Activated CD4-positive, alpha-beta memory T cell treated with anti-CD3 and anti-CD28 coated beads, Interleukin-2, amount 10 ng/mL, durations not matched to agents 7 days and 5 days (primary cell): ENCODE measurements at places on chromosomes 5 and 9. TPM values are rescaled to one million over a fixed set of nuclear protein-coding genes. Genes with fewer than 3 reads are reported as not detected.

DNA sequence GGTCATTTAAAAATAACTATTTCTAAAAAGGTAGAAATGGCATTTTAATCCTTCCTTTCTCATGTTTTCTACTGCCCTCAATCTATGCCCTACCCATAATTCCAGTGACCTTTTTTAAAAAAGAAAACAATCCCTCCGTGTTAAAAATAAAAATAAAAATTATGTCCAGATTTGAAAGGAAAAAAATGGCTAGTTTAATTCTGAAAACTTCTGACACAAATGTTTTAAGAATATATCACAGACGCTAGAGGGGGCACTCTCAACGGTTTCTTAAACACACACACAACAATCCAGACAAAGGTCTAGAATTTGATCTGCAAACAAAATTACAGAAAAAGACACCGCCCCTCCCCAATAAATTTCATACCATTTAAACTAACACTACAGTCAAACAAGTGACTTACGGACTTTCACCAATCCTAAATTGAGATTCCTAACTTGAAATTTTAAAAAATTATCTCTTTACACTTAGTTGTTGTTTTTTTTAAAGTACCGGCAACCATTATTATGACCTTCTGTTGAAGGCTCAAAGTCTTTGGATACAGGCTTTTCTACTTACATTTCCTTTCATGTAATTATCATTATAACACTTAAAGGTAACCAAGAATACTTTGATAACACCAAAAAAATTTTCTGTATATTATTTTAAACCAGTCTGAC is 38.2 kb downstream of the CLINT1 start:
- H3K4me1 ChIP-seq: peaks cover 17% of the 10 kb centered on the region
- H3K4me3 ChIP-seq: no peak overlapping the region
- no peaks in the 10 kb centered on the region for H3K27me3 ChIP-seq
- peaks cover 19% of the 10 kb centered on the region for H3K36me3 ChIP-seq

DNA sequence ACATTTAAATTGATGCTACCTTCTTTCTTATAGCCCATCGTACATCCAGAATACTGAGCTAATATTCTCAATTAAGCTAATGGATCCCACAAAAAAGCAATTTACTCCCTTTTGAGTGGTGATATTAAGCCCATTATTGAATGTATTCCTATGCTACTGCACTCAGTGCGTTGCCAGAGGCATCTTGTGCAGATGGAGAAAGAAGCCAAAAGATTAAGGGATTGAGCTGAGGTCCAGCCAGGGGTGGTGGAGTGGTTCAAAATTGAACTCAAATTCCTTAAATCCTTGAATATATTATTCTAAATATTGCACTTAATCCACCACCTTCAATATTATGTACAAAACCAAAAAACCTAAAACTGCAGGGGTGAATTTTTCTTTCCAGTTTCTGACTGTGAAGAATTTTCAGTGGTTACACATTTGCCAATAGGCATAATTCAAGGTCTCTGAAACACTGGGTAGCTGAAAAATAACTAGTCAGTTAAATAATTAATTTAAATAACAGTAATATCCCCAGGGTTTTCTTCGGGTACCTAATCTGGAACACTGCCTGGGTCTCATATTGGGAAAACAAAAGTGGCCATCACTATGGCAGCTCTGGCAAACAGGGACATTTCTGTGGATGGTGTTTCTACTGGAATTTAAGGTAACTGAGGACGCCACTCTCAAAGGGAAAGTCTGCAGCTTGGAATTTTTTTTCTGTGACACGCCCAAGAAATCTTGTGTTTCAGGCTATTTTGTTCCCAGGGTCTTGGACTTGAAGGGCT is 6.2 kb upstream of the LIFR start:
- peaks cover 30% of the 10 kb centered on the region for H3K27me3 ChIP-seq
- no peak overlapping the region for H3K4me3 ChIP-seq
- no peak for DNase-seq
- no peak overlapping the region for H3K27ac ChIP-seq
- peaks cover 2% of the 10 kb centered on the region for H3K4me1 ChIP-seq
- H3K36me3 ChIP-seq: no peaks in the 10 kb centered on the region

DNA sequence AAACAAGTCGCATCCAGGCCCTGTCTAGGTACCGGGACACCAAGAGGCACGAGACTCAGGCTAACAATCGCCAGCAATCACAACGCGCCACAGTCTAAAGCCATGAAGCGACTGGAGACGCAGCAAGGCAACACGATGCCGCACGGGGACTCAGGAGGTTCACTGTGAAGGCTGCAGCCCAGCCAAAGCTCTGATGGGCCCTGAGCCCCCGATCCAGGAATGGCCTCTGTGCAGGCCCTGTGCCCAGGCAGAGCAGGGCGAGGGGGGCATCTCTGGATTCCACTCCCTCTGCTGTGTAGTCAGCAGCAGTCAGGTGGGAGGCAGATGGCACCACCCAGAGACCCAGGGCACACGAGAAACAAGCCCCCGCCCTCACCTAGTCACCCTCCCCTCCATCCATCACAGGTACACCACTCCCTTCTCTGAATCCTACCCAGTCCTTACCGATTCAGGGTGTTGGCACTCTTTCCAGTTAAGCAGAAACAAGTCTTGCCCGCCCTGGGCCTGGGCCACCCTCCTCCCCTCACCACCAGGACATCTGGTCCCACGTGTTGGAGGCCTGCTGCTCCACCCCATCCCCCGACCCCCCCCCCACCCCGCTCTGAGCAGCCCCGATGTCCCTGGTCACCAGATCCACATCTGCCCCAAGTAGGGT is 1.1 kb downstream of the RALGDS start:
- no peak for DNase-seq
- peak overlapping the region; percentile 14 for H3K27ac ChIP-seq
- peaks cover 86% of the 10 kb centered on the region for H3K4me1 ChIP-seq

GRCh38 chr5:29054694-29055093 is 2016.3 kb upstream of the CDH9 start:
- no peaks in the 10 kb centered on the region for H3K27me3 ChIP-seq
- no peak overlapping the region for H3K27ac ChIP-seq
- H3K4me3 ChIP-seq: no peak overlapping the region
- H3K36me3 ChIP-seq: no peaks in the 10 kb centered on the region
- no peak for DNase-seq

DNA sequence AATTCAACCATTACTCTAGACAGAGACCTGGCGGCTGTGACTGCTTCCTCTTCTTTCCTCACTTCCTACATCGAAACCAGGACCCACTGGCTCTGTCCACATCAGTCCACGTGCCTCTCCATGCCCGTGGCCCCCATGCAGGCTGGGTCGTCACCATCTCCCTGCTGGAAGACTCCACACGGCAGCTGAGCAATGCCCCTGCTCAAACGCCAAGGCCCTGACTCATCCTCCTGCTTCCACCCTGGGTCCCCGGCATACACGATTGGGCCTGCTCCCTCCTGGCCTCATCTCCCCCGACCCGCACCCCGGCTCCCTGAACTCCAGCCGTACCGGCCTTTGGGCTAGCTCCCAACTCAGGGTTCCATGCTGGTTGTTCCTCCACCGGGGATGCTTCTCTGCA is 67.2 kb upstream of the IER5L start:
- H3K36me3 ChIP-seq: no peaks in the 10 kb centered on the region
- H3K27ac ChIP-seq: no peak overlapping the region
- no peaks in the 10 kb centered on the region for H3K4me1 ChIP-seq

Gene C6
- total RNA-seq: not detected

Gene SPEF2
- total RNA-seq: 13.1 TPM

Gene CRAT
- total RNA-seq: 17.3 TPM

Gene TMEM232
- total RNA-seq: 1.7 TPM

Gene HCN1
- not detected for total RNA-seq
